Neural crest cell (in vitro differentiated cells): ENCODE measurements at places on chromosomes 5 and 9.

DNA sequence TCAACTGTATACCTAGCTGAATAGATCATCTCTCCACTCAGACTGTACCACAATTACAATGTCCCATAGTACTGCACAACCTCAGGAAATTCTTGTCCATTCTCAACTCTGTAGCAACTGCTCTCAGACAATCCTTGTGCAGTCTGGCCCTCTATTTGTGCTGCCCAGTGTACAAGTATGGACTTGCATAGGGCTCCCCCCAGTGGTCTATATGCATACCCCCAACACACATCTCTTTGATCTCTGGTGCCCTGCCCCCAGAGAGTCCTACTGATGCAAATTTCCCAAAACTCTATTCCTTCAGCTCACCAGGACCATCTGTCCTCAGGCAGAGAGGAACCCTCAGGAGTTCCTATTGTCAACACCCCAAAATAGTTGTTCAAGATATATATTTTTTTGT is 205.3 kb downstream of the SLCO4C1 start:
- no peak for DNase-seq

- DNase-seq: no peak
Measured at GRCh38 chr9:123407217-123407851, 51.3 kb downstream of the CRB2 start.

DNA sequence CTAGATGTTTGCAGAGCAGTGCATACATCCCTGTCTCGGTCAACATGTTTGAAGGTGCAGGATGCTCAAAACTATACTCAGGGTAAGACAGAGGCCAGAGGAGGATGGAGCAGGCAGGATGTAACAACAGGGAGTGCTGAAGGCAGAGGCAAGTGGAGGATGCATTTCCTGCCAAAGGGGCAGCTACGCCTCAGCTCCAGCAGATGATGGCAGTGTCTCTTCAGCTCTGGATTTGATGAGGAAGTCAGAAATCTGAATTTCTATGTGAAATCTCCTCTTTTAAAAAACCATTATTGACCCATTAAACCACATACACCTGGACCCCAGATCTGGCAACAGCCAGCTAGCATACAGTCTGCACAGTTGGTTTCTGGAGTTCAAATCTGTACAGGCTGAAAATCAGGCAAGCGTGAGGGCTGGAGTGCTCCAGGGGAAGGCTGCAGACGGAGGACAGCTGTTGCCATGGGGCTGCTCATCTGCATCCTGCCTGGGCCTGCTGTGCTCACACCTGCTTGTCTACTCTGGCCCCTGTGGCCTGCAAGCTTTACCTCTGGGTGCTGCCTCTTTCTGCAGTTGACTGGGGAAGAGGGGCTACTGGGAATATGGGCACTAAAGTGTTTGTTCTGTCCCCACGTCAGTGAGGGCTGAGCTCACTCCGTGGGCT is 152.9 kb upstream of the SLC28A3 start:
- no peak for DNase-seq

- no peak for DNase-seq
Measured at GRCh38 chr9:126438741-126439401, 112.2 kb downstream of the MVB12B start.
